Tongue (tissue), 3 donors: ENCODE measurements at places on chromosomes 12 and 14. TPM values are rescaled to one million over a fixed set of nuclear protein-coding genes. Genes with fewer than 3 reads are reported as not detected.
A peak's percentile ranks its signal among the peaks of the same experiment; 100 is the strongest.

NTN4 gene
- 47.9 TPM for total RNA-seq

- DNase-seq = no peak
Observed at GRCh38 chr12:117054279-117054678, 44.9 kb downstream of the TESC start.

GRCh38 chr14:102154821-102155549, 15.3 kb downstream of the WDR20 start:
- DNase-seq = no peak

GRCh38 chr12:114166362-114166761, 200.2 kb upstream of the RBM19 start:
- DNase-seq = peak; percentile 64

TROAP gene
- 7.7 TPM for total RNA-seq

GRCh38 chr12:9039397-9039977, 50.1 kb downstream of the KLRG1 start:
- peak; percentile 71 for DNase-seq

TGFB3 gene
- 69.4 TPM for total RNA-seq

DNA sequence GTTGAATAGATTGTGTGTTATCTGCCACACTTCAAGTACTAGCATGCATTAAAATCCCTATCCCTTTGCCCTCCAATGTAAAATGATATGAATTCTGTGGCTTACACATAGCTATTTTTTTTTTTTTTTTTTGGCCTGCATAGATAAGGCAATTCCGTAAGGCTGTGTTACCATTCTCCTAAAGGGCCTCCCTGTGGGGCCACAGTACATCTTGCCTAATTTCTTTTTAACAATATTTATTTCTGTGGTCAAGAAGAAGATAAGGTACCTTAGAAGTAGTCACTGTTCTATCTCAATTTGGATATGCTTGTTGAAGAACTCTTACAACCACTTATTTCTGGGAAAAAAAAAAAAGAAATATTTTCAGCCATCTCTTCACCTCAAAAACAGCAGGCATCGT, 19.8 kb downstream of the FLRT2 start:
- no peak for DNase-seq

- peak; percentile 54 for DNase-seq
Observed at GRCh38 chr14:102574281-102575159, 17.9 kb upstream of the RCOR1 start.
